ENCODE measurements at places on chromosomes 5 and 9.

DNA sequence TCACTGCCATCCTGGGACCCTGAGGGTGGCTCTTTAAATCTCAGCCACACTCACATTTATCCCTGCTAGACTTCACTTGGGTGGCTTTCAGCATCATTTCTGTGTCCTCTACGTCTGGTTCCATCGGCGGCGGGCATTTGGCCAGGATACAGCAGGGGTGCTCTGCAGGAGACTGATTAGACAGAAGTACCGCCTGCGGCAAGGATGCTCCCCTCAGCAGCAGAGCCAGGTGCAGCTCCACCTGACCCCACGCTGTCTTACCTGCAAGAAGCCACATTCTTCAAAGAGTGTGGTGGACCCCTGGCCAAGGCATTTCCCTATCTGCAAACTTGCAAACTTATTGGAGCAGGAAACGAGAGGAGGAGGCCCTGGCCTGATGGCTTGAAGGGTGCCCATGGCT, 309.8 kb upstream of the IRX4 start:
- DNase-seq = no peak

DNA sequence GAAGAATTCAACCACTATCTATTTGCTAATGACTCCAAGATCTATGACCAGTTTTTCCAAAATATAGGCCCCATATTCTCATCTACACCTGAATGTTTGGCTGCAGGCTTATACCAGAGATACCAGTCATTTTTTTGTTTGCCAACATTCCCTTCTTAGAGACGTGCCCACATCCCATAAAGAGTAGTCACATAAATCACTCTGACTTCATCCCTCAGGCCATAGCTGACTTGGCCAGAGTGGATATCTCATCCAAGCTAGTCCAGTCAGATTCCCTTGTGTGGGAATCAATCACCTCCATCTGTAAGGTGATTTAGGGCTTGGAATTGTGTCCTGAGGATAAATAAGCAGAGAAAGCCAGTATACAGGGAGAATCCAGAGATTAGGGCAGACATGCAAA, 124.3 kb upstream of the SLC24A2 start:
- no peak for DNase-seq

- DNase-seq = no peak
These were observed 36.7 kb upstream of the FUBP3 start for GRCh38 chr9:130542457-130543228.

GRCh38 chr5:163894645-163895044, 389.2 kb downstream of the MAT2B start:
- DNase-seq = peak; percentile 45

- DNase-seq = no peak
These were observed 211.7 kb downstream of the TLE1 start for GRCh38 chr9:81477669-81478068.

DNA sequence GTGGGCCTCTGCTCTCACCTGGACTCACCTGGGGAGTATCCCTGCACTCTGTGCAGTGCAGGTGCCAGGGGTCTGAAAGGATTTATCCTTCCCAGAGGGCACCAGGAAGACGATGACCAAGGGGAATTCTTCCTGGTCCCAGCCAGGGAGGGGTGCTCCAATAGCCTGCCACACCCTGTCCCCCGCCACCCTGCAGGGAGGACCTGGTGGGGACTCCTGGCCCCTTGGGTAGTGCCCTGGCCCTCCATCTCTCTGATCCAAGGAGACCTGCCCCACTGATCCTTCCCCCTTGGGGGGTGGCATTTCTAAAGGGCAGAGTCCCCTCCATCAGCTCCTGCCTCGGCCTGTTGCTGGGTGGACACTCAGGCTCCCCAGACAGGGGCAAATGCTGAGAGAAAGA, 70.7 kb downstream of the NTNG2 start:
- no peak for DNase-seq

GRCh38 chr9:7707934-7708333, 91.6 kb downstream of the DMAC1 start:
- DNase-seq = no peak

GRCh38 chr5:32498484-32498883, 53.9 kb upstream of the ZFR start:
- DNase-seq = no peak

- DNase-seq = peak; percentile 26
These were observed at the start of gene MCTP1 for GRCh38 chr5:95284572-95285408. TSS of gene MCTP1 (minus strand) at chr5:95285094.

DNA sequence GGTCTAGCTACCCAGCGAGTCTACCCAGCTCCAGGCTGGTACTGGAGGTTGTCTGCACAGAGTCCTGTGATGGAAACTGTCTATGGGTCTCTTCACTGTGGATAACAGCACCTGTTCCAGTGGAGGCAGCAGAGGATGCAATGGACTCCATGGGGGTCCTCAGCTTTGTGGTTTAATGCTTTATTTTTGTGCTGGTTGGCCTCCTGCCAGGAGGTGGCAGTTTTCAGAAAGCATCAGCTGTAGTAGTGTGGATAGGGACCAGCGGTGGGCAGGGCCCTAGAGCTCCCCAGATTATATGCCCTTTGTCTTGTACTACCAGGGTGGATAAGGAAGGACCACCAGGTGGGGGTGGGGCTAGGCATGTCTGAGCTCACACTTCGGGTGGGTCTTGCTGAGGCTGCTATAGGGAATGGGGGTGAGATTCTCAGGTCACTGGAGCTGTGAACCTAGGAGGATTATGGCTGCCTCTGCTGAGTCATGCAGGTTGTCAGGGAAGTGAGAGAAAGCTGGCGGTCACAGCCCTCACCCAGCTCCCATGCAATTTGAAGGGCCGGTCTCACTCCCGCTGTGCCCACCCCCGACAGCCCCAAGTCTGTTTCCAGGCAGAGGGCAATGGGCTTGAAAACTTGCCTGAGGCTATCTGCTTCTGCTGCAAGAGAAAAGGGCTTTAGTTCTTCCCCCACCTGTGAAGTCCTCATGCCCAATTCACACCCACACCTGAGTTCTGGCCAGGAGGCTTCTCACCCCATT, 397.1 kb downstream of the TLE1 start:
- DNase-seq = no peak

DNA sequence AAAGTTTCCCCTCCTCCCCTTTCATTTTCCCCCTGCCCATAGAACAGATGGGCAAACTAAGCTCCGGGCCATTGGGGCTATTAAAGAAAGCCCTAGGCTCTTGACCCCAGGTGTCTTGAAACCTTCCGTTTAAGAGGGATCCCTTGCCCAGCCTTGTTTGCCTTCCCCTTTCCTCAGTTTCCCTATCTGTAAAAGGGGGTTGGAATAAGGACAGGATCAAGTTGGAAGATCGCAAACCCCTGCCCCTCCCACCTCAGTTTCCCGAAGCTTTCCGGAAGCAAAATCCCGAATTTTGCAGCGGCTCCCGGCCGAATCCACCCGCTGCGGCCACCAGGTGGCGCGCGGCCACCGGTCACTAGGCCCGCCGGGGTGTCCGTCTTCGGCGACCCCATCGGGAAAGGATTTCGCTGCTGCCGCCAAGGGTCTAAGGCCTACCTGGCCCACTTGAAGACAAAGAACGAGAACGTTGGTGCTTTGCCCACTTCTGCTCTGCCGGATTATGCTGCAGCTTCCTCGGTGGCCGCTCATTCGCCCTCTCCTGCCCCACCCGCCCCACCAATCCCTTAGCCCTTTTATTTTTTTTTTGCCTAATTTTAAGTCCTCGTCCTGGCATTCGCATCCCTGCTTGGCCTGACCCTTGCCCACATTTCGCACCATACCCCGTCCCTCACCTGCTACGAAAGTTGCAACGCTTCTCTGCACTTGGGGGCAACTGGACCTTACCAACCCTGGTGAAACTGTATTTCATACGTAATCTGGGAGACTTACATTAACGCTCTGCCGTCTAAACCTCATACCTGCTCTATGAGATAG, 962 bp upstream of the NR6A1 start:
- DNase-seq = peak; percentile 77

DNA sequence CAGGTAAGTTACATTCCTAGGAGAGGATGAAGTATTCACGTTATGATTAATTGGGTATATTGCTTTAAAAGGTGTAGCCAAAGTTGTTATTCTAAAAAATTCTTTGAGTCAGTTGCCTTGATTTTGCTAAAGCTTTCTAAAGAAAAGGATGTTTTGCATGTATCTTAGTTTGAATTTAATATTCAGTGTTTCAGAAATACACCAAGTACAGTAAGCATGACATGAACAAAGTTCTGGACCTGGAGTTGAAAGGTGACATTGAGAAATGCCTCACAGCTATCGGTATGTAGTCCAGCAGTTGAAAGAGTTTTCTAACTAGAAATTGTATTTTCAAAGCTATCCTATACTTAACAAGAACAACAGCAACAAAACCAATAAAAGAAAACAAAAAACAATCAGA, 14.2 kb downstream of the ANXA1 start:
- no peak for DNase-seq

DNA sequence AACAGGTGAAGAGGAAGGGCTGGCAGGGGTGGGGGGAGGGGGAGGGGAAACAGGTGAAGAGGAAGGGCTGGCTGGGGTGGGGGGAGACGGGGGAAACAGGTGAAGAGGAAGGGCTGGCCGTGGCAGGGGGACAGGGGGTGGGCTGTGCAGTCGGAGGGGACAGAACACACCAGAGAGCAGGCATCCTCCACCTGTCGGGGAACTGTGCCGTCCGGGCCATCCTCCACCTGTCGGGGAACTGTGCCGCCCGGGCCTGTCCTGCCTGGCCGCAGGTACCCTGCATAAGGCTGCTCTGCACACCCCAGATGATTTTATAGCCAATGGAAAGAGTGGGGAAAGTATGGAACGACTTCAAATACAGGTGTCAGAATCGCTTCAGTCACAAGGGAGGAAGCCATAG, 32.5 kb upstream of the PPP1R26 start:
- no peak for DNase-seq

DNA sequence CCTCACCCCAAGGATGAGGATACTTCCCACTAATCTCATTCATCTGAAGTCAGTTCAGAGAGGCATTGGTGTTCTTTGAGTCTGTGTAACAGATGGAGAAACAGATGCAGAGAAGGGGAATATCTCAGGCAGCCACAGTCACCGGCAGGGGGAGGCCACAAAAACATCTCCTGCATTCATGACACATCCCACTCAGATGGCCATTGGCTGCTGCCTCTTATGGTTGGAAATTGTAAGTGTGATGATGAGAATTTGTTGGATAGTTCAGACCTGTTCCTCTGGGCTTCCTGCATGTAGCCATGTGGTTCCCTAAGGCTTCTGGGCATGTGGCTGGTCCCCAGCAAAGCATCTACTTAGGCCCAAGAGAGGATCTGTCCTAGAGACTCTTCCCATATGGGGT, 45.9 kb upstream of the GABRP start:
- DNase-seq = no peak

GRCh38 chr9:36862206-36863145, 171.6 kb downstream of the PAX5 start:
- DNase-seq = peak; percentile 23

DNA sequence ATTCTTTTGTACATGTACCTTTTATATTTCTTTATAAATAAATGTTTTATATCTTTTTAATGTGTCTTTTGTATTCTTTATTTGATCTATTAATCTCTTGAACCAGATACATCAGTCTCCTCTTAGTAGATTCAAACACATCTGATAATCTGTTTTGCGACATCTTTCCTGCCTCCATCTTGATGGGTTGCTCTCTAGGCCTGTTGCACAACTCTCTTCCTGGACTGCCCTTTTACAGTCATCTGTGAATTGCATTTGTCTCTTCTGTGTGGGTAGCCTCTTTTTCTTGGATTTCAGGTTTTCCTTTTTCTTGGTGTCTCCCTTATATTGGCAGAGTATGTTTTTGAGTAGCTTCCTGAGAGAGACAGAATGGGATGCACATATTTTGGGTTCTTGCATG, 6.2 kb downstream of the ZFYVE16 start:
- DNase-seq = peak; percentile 76

DNA sequence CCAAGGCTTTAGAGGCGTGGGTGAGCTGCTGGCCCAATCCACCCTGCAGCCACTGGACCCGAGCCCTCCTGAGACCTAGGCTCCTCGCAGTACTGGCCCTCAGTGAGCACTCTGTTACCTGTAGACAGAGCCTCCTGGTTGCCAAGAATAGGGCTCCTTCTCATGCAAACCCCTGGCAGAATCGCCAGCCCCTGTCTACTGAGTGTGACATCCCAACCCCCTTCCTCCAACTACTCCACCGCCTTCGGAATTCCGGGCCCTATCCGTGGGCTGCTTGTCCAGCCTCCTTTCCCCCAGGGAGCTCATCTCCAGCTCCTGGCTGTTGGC, 23.8 kb upstream of the COL5A1 start:
- DNase-seq = no peak

GRCh38 chr9:109016132-109016531, 2.8 kb upstream of the CTNNAL1 start:
- no peak for DNase-seq

- DNase-seq = peak; percentile 67
These were observed 309.6 kb downstream of the EPB41L4A start for GRCh38 chr5:112109331-112110007.

DNA sequence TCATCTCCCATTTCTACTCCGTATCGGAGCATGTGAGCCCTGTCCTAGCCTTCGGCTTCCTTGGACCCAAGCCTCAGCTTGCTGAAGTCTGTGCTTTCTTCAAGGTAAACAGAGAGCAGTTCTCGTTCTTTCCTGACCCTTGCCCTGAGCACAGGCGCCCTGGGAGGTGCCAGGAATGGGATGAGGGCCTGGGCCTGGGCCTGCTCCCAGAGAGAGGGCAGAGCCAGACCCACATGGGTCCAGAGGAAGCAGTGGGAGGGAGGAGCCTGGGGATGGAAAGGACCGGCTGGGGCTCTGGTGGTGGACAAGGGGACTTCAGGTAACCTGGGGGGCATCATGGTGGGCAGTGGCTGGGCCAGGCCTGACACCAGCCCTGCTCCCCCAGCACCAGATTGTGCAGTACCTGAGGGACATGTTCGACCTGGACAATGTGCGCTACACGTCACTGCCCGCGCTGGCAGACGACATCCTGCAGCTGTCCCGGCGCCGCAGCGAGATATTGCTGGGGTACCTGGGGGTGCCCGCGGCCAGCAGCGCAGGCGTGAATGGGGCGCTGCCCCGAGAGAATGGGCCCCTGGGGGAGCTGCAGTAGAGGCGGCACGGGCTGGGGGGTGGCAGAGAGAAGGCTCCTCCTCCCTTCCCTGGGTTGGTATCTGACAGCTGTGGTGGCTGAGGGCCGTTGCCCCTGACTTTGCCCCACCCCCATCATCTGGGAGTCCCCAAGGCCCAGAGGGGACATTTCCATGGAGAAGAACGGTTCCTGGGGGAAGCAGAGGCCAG, 10.9 kb upstream of the DOLPP1 start:
- DNase-seq = no peak

- DNase-seq = no peak
These were observed 388.3 kb downstream of the PLK2 start for GRCh38 chr5:58071566-58071965.
